ENCODE measurements at places on chromosomes 4 and X. TPM values are rescaled to one million over a fixed set of nuclear protein-coding genes. Genes with fewer than 3 reads are reported as not detected.

GRCh38 chr4:142383800-142384470, 462.2 kb downstream of the INPP4B start:
- DNase-seq = peak; percentile 37

DNA sequence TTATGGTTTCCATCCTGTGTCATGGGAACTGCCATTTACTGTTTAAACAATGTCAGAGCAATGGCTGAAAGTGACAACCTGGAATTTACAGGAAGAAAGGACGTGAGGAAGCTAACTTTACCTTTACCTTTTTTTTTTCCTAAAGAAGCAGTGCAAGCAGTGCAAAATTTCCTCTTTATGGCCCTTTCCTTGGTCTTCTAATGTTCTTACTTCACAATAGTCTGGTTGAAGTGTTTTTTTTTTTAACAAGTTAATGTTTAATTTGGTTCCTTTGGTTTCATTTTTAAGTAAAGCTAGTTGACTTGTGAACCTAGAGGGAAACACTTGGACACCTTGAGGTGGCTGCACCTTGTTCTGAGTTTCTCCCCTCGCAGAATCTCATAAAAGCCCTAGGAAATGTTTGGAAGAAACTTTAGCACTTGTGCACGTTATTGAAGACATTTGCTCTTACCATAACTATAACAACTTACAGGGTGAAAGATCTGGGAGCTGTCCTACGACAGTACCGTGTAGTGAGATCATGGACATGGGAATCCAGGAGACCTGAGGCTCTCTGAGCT, 1.8 kb downstream of the SGMS2 start:
- no peak for DNase-seq

GRCh38 chr4:77695774-77696173, 90.2 kb downstream of the CXCL13 start:
- DNase-seq = no peak

GRCh38 chr4:41365681-41366080, 109.0 kb downstream of the UCHL1 start:
- DNase-seq = no peak

- no peak for DNase-seq
Observed at GRCh38 chrX:7202206-7202605, 54.3 kb upstream of the PUDP start.

GRCh38 chrX:14927401-14927800, 54.2 kb downstream of the MOSPD2 start:
- peak; percentile 33 for DNase-seq

- no peak for DNase-seq
Observed at GRCh38 chr4:184954482-184954881, 63.8 kb upstream of the HELT start.

- peak; percentile 19 for DNase-seq
Observed at GRCh38 chr4:6032249-6033244, 14.3 kb upstream of the C4orf50 start.

DNA sequence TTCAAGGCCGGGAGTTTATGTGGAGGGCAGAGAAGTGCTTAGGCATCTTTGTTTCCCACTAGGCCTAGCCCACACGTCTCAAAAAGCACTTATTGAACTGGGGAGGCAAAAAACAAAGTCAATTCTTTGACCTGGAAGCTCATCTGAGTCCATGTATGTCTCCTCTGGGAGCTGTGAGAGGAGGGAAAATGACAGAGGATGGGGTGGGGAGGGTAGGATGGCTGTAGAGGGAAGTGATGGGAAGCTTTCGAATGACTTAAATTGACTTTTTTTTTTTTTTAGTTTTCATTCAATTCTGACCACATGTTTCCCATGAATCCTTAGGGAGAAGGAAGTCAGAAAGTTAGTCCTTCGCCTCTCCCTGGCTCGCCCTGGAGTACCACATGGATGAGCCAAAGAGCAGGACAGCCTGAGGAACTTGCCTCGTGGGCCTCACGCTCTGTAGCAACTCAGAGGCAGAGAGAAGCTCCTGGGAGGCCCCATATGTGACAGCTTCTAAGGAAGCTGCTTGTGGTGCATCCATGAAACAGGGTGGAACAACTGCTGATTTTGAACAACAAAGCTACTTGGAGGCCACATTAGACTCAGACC, 45.0 kb downstream of the NHSL2 start:
- no peak for DNase-seq

The AFP gene
- total RNA-seq = not detected

The ZCCHC4 gene
- 35.8 TPM for total RNA-seq

DNA sequence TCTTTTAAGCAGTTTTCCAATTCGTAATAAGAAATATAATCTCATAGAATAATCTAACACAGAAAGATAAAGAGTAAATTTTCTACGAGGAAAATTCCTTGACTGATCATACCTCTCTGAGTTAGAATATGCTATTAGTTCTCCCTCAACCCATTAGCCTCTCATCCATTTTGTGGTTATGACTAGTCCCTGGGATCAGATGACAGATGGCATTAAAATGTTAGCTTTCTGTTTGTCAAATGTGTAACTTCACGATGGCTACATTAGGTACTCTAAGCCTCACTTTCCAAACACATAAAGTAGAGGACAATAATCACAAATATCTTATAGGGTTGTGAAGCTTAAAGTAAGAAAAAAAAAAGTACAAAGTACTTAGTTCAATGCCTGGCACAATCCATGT, 112.2 kb downstream of the ZAR1 start:
- no peak for DNase-seq

The UGT2B7 gene
- 0.92 TPM for total RNA-seq

The SUV39H1 gene
- total RNA-seq = 2.9 TPM

The CCDC160 gene
- 3.0 TPM for total RNA-seq

DNA sequence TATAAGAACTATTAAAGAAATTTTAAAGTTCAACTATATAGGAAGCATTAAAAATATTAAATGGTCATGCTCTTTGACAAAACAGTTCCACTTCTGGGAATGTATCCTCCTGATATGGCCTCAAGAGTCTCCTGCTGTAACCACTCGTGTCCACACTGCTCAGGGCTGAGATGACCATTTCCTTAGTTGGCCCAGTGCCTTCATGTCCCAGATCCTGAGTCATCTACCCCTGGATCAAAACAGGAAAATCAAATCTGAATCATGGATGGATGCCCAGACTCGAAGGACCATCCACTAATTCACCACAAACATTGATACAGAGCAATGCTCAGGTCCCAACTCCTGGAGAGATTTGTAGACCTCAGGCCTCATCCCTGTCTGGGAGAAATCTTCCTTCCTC, 44.7 kb downstream of the GPRASP3 start:
- no peak for DNase-seq

The SSX1 gene
- total RNA-seq = not detected

DNA sequence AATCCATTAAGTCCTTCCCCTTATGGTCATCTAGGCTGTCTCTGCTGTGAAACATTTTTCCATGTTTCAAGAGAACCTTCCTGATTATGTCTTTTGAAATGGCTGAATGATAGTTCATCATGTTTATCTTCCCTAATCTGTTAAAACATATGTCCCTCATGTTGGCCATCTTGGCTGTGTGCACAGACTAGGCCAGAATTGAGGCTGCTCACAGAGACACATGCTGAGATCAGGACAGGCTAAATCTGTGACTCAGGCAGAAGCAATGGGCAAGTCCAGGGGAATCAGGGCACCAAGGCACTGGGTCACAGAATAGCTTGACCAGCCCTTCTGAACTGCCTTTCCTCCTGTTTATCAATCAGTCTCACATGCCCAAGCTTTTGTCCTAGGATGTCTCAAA, 78.3 kb downstream of the FHDC1 start:
- DNase-seq = no peak

DNA sequence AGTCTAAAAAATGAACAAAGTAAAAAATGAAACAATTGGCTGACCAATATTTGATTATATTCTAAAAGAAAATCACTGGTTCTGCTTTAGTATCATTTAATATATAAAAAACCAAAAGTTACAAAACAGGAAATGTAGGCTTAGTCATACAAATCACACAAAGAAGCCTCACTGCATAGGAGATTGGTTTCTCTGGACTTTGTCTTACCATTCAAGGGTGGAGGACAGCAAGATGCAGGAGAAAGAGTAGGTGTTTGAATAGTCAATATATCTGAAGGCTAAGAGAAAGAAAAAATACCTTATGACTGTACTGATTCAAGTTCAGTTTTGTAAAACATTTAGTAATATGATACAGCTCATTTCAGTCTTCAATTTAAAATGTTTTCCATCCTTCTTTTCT, 28.6 kb upstream of the TAF9B start:
- no peak for DNase-seq

DNA sequence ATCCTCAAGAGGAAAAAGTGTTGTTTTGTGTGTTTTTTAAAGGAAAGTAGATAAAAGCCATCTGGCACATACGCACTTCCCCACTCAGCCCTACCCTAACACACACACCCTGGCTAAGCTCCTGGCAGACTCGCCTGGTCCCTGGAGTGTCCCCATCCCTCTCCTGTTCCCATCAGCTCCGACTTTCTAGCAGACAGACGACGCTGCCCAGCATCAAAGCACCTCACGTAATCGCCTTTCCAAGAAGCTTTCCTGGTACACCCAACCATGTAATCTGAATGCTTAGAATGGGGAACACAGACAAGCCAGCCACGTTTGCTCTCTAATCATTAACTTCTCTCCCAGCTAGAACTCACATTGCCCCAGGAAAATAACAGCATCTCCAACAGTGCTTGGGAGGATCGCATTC, 116.2 kb downstream of the AFAP1 start:
- DNase-seq = peak; percentile 77

The CXCL8 gene
- total RNA-seq = 9.6 TPM

The CLNK gene
- not detected for total RNA-seq

- DNase-seq = no peak
Observed at GRCh38 chr4:99430106-99430505, 5.0 kb downstream of the ADH7 start.

DNA sequence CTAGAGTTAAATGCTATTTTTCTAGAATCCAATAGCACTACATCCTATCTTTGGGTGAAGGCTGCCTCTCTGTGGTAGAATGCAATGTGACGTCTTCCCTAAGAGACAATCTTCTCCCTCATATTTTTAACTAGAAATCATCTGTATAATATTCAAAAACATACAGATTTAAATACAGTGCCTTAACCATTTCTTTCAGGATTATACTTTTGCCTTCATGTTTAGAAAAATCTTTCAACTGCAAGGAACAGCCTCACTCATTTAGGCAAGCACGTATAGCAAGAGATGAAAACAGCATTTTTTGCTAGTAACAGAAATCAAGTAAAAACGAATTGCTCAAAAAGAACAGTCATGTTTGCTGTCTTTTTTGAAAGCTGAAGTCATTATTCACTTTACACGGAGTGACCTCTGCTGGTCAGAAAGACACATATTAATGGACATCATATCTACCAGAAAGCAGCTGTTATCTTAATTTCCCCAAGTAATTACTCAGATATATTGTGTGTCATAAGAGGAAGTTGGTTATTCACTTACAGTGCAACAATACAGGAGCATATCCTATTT, 422.3 kb downstream of the STPG2 start:
- peak; percentile 64 for DNase-seq

DNA sequence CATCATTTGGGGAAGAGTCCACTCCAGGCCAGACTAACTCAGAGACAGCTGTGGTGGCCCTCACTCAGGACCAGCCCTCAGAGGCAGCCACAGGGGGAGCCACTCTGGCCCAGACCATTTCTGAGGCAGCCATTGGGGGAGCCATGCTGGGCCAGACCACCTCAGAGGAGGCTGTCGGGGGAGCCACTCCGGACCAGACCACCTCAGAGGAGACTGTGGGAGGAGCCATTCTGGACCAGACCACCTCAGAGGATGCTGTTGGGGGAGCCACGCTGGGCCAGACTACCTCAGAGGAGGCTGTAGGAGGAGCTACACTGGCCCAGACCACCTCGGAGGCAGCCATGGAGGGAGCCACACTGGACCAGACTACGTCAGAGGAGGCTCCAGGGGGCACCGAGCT, 3.3 kb upstream of the ERAS start:
- DNase-seq = no peak

DNA sequence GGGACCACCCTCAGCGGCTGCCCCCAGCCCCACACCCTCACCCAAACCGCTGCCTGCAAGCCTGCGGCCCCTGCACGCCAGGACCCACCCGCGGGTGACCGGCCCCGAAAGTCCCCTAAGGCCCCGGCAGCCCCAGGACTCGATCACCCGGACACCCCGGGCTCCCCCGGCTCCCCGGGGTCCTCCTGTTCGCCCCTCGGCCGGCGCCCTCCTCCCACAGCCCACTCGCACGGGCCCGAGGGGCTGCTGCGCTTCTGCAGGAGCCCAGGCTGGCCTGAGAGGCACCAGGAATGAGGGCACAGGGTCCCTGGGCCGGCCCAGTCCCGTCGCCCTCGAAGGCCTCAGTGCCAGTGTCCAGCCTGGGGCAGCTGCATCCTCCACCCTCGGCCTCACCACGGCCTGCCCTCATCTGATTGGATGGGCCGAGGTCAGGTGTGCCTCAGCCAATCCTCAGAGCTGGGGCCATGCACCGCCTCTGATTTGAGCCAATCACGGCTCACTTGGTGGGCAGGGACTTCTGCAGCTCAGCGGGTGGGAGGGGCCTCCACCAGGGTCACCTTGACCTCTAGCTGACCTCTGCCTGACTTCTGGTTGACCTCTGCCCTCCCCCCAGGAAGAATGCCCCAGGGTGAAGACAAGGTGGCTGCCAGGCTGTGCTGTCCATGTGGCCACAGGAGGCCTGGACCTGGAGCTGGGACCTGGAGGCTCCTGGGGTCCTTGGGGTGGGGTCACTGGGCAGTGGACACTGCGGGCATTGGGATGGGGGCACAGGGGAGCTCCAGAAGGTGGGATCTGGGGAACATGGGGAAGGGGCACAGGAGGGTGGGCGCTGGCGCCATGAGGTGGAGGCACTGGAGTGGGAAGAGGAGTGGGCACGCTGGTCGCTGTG, 97.6 kb upstream of the NKX1-1 start:
- no peak for DNase-seq

The OTUD6A gene
- not detected for total RNA-seq

GRCh38 chr4:176538217-176538925, 218.6 kb downstream of the SPCS3 start:
- DNase-seq = no peak

- DNase-seq = no peak
Observed at GRCh38 chr4:60019180-60019579, 1180.9 kb upstream of the ADGRL3 start.

The PCDH7 gene
- 65.0 TPM for total RNA-seq

DNA sequence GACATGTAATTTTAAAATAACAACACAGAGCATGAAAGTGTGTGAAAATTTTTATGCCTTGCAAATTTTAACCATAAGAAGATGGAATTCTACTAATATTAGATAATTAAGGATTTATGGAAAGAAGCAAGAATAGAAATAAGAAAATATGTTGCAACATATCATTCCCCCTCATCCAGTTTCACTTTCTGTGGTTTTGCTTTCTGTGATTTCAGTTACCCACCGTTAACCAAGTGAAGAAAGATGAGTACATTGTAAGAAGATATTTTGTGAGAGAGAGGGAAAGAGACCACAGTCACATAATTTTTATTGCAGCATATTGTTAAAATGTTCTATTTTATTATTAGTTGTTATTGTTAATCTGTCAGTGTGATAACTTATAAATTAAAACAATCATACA, 77.9 kb downstream of the ADAM29 start:
- no peak for DNase-seq

The CLTRN gene
- 1.0 TPM for total RNA-seq

DNA sequence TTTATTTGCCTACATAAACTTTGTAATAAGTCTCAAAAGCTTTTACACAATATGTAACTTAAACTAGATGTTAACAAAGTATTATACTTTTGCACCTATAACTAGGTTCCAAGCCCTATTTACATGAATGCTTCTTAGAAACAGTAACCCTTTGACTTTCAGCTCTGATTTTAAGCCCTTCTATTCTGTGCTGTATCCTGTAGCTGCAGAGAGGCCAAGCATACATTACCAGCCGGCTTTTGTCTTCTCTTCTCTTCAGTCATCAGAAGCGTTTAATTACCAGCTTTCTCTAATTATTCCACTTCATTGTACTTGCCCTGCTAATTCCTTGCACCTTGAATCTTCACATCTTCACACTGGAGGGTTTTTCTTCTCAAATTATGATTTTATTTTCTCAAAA, 403.1 kb downstream of the PDGFC start:
- no peak for DNase-seq
